Sigmoid colon (tissue), 7 donors: ENCODE measurements at places on chromosomes 1 and 21.

GRCh38 chr1:94045465-94046056, 75.4 kb downstream of the ABCA4 start:
- peak overlapping the region; percentile 50 for H3K27ac ChIP-seq
- no peaks in the 10 kb centered on the region for H3K4me1 ChIP-seq
- H3K27me3 ChIP-seq = no peaks in the 10 kb centered on the region
- DNase-seq = peak; percentile 93

DNA sequence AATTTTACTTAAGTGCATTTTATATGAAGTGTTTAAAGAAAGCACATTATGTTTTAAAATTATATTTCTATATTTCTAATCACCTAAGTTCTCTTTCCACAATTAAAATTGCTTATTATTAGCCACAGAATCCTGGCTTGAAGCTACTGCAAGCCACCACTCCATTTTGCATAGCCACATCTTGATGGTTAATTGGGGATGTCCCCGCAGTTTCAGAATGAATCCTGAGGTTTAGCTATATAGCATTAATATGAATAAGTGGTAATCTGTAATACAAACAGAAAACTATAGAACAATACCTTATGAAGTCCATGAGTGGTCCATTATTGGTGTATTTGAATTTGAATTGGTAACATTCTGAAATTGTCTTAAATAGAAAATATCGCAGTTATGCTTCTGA, 11.6 kb upstream of the GOLPH3L start:
- H3K36me3 ChIP-seq = no peaks in the 10 kb centered on the region
- H3K27ac ChIP-seq = no peak overlapping the region
- H3K27me3 ChIP-seq = no peaks in the 10 kb centered on the region
- no peak overlapping the region for H3K4me3 ChIP-seq
- DNase-seq = no peak

DNA sequence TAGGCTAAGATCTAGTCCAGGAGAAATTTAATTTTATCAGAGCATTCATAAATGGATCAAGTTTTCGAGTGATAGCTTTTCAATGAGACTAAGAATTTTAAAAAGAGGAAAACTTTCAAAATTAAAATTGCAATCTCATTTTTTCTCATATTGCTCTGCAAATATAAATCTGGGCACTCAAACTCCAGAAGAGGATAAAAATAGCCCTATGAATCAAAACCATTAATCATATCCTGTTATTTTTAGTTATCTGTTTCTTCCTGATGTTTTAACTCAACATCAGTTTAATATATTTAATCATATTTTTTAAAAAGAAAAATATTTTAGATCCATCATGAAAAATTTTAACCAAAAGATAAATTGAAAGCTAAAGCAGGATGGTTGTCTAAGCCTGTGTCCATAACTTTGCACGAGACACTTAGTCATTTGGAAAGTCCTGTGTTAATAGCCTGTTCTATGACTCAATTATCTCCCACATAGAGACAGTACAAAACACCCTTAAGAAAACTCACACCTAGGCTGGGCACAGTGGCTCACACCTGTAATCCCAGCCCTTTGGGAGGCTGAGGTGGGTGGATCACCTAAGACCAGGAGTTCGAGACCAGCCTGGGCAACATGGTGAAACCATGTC, 17.1 kb upstream of the PRRC2C start:
- no peak overlapping the region for H3K27ac ChIP-seq
- H3K27me3 ChIP-seq = no peaks in the 10 kb centered on the region
- H3K4me3 ChIP-seq = no peak overlapping the region

DNA sequence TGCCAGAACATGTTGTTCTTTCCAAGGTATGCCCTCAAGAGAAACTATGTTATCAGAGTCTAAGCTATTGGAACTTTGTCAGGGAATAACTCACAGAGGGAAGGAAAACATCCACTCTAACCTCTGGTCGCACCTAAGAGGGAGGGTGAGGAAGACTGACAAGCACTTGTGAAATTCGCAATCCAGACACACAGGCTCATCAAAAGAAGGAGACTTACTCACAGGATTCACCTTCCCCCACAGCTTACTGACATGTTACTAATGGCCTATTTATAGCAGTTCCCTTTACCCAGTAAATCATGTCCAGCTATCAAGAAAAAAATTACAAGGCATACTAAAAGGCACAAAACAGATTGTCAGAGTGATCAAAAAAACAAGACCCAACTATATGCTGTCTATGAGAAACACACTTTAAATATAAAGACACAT, 36.9 kb downstream of the WDR64 start:
- peaks cover 5% of the 10 kb centered on the region for H3K27me3 ChIP-seq
- no peaks in the 10 kb centered on the region for H3K36me3 ChIP-seq
- no peak overlapping the region for H3K27ac ChIP-seq
- DNase-seq = no peak
- no peak overlapping the region for H3K4me3 ChIP-seq
